ENCODE measurements at places on chromosomes 4 and X. TPM values are rescaled to one million over a fixed set of nuclear protein-coding genes. Genes with fewer than 3 reads are reported as not detected.

The SPIN2B gene
- total RNA-seq = 8.1 TPM

The FBXL5 gene
- 29.9 TPM for total RNA-seq

The MAOA gene
- 1.3 TPM for total RNA-seq

The SLIT2 gene
- total RNA-seq = 0.03 TPM

The NAA11 gene
- not detected for total RNA-seq

The UGT2A1 gene
- total RNA-seq = not detected

The NALF2 gene
- 5.5 TPM for total RNA-seq

The CT45A5 gene
- not detected for total RNA-seq

The IL13RA2 gene
- not detected for total RNA-seq

The CYLC1 gene
- not detected for total RNA-seq

The SATL1 gene
- total RNA-seq = not detected

The GABRG1 gene
- not detected for total RNA-seq

The BRS3 gene
- not detected for total RNA-seq
